ENCODE measurements at places on chromosomes 1 and 21.

DNA sequence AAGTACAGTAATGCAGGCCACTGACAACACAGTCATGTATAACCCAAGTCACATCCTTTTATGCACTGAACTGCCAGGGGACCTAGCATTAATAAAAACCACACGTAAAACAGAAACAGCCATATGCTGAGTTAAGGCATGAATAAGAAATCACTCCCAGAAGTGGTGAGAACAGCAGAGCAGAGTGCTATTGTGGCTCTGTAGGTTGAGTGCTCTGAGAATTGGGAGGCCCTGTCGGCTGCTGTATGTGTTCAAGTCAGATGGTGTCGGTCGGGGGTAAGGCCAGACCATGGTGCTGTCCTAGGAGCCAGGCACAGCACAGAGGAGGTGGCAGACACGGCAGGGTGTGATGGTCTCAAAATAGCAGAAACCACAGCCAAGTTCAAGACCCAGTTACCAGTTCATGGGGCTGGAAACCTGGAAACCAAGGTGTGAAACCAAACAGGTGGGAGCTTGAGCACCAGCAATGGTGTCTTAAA lies 126.6 kb upstream of the COA6 start:
- no peak for DNase-seq

GRCh38 chr1:184027826-184028695 lies 9.5 kb downstream of the COLGALT2 start:
- DNase-seq, result peak; percentile 51

GRCh38 chr1:224502459-224503160 lies 68.0 kb upstream of the WDR26 start:
- no peak for DNase-seq

DNA sequence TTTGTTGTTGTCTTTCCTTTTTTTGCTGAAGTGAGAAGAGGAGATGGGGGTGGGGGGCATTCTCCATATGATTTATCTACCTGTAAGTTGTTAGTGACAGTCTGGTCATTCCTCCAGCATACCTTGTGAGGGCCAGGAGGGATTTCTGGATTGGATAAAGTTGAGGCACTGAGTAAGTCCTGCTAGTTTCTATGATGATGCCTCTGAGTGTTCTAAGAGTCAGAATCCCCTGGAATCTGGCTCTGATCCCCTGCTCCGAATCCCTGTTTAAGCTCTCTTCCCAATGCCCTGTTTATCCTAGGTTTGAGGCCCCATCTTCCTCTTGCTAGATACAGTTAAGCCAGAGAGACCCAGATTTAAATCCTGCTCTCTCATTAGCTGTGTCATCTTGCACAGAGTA lies 83.2 kb upstream of the HOOK1 start:
- DNase-seq, result no peak

Data from globus pallidus (tissue), 1 donor.